Activated B cell treated with CpG ODN at 0.5 μM for 24 hours (primary cell): ENCODE measurements at places on chromosomes 2 and 18.

GRCh38 chr18:50099725-50100407, 95.1 kb downstream of the MYO5B start:
- no peak for DNase-seq

GRCh38 chr2:218029366-218030360, 26.9 kb upstream of the TNS1 start:
- DNase-seq = no peak

GRCh38 chr2:20214566-20215182, 10.3 kb downstream of the SDC1 start:
- DNase-seq = no peak

DNA sequence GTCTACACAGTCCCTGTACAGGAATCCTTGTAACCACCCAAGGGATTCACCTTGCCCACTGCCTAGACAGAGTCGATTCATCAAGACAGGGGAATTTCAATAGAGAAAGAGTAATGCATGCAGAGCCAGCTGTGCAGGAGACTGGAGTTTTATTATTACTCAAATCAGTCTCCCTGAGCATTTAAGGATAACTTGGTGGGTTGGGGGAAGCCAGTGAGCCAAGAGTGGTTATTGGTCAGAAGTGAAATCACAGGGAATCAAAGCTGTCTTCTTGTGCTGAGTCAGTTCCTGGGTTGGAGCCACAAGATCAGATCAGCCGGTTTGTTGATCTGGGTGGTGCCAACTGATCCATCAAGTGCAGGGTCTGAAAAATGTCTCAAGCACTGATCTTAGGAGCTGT, 17.8 kb upstream of the FAM98A start:
- DNase-seq = no peak

GRCh38 chr2:142012797-142013196, 118.0 kb downstream of the LRP1B start:
- no peak for DNase-seq

- DNase-seq = no peak
Measured at GRCh38 chr2:12288048-12288447, 428.7 kb upstream of the TRIB2 start.

GRCh38 chr2:20689428-20690264, 22.7 kb downstream of the GDF7 start:
- no peak for DNase-seq

DNA sequence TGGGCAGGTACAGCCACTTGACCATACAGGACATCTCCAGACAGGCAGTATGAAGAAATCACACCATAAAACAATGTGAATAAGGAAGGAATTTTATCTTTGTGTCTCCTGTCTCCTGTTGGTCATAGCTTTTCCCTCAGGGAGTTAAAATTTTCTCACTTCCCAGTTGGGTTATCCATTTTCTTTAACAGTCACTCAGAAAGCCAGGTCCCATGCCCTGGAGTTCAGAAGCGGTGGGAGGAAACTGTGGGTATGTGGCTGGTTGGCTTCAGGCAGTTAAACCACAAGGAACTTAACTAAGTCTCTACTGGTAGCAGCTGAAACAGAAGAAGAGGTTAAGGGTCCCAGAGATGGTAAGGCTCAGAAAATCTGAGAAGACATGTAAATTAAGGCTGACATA, 6.5 kb upstream of the SMAD2 start:
- no peak for DNase-seq
